MV-4-11 (cell line): ENCODE measurements at places on chromosomes 1 and 21.

DNA sequence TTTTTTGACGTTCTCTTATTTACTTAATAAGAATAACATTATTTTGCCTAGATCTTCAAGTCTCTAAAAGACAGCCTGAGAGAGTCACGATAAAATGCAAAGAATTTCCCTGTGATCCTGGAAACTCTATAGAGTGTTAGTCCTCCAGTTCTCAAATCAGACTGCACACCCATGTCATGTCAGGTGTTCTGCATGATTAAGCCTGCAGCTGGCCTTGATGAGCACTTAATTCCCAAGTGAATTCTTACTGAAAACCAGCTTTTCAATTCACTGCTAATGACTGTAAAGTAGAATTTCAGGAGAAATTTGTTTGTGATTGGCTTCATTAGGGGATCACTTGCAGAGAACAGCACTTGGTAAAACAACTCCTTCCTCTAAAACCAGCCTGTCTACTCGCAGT lies 41.9 kb downstream of the CHML start:
- no peak for DNase-seq

- DNase-seq: peak; percentile 19
Measured at GRCh38 chr21:41170442-41170841, 2.5 kb downstream of the BACE2 start.

GRCh38 chr1:14538335-14538734 lies 60.1 kb upstream of the KAZN start:
- DNase-seq: no peak

DNA sequence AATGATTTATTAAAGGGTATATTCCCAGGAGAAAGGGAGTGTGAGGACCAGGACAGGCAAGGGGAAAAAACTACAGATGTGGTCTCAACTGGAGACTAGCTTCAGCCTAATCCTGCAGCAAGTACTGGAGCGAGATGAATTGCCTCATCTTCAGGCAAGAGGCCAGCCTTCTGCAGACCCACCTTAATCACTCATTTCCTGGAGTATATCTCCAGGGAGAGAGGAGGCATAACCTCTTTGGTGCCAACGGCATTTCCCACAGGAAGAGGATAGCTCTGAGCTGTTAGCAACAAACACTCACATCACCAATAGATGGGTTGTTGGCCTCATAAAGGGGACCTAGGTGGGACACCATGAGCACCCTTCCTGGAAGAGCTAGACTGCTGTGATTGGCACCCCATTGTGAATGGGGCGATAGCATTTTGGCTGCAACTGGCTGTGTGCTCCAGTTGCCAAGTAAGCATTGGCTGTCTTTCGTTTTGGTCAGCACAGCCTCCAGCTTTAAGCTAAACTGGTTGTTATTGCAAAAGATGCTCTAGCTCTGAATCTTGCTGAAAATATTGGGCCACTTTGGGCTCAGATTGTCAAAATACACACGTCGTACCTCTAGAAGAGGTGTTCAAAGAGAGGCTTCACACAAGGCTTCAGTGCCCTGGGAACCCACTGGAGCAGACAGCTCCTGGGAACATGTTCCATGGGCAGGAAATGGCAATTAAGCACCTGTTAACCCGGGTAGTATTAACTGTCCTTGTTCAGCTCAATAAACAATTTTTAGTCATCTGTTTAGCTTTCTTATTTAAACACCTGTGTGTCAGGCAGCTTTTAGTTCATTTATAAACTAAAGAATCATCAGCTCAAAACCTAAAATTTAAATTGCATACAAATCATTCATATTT lies 314.8 kb upstream of the C1orf87 start:
- no peak for DNase-seq

- DNase-seq: no peak
Measured at GRCh38 chr1:164515711-164516331, 43.2 kb upstream of the PBX1 start.
